Urothelium cell line (cell line): ENCODE measurements at places on chromosomes 11 and 22.

- no peak for DNase-seq
Measured at GRCh38 chr11:43582863-43583462, 97.6 kb upstream of the HSD17B12 start.

DNA sequence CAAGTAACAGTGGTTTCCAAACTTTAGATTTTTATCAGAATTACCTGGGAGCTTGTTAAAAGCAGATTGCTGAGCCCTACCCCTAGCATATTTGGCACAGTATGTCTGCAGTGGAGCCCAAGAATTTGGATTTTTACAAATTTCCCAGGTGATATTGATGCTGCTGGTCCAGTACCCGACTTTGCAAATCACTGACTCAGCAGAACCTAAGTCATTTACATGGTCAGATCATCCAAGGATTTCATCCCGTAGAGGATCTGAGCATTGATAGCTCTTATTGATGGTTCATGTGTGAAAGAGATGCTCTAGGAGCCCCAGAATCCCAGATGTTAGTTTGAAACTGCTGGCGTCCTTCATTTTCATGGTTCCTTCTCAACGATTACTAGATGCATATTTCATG lies 6.0 kb downstream of the C11orf97 start:
- DNase-seq, result no peak

DNA sequence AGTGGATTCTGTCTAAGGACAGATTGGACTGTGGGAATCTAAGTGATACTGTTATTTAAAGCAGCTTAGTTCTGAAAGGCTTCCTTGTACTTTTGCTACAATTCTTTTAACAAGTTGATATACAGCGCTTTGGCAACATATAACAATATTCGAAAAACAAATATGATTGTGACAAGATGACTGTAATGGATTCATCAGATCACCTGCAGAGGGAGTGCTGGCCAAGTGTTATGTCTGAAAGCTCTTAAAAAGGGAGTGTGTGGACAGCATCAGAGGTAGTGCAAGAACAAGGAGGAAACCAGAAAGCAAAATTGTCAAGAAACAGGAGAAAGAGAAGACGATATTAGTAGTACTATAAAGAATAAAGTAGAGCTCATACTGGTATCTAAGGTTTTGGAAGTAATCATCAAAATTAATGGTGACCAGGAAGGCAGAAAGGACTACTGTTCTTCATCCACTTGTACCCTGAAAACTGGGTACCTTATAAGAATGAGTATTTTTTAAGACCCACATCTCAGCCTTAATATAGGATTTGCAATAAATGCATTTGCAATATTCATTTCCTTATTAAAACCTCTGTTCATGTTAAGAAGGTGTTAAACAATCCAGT lies 1112.0 kb upstream of the CCDC90B start:
- peak; percentile 32 for DNase-seq

GRCh38 chr22:29983296-29983917 lies 96.9 kb upstream of the HORMAD2 start:
- DNase-seq, result no peak

- DNase-seq, result peak; percentile 34
Measured at GRCh38 chr11:95788921-95789505, 569 bp downstream of the FAM76B start.

DNA sequence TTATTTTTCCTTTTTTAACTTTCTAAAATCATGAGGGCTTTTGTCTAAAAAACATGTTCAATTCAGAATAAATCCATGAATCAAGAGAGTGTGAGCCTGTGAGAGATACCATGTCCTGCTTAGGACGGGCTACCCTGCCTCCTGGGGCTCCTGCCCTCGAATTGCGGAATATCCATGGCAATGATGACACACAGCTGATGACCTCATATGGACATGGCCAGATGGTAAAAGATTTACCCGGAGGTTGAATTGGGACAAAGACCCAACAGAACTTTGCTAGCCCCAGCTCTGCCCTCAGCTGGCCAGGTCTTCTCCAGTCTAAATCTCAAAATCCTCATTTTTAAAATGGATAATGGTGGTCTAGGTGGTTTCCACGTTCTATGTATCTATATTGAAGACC lies 538.1 kb upstream of the API5 start:
- no peak for DNase-seq

GRCh38 chr11:92707173-92707619 lies 262.3 kb upstream of the MTNR1B start:
- no peak for DNase-seq
